Activated CD4-positive, alpha-beta T cell treated with anti-CD3 and anti-CD28 coated beads, Interleukin-2, amount 10 ng/mL, durations not matched to agents 24 days and 14 days (primary cell): ENCODE measurements at places on chromosomes 5 and 9.
A peak's percentile ranks its signal among the peaks of the same experiment; 100 is the strongest.

DNA sequence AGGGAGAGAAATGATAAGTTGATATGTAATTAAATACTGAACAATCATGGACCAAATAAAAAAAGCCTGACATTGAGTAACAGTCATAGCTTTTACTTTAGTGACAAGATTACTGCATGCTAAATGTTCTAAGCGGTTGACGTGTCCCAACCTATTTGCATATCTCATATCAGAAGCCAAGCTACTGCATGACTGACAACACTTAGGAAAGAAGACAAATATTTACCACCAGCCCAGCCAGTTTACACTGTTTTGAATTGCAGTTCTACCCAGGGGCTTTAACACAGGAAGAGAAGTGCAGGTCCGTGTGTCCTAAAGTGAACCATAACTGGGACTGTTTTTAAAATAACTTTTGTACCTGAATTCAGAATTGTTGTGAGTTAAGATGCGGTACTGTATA is 219.9 kb downstream of the PRDM9 start:
- DNase-seq = no peak

- DNase-seq = no peak
These were observed 270.7 kb upstream of the PAPPA start for GRCh38 chr9:115882911-115883310.

DNA sequence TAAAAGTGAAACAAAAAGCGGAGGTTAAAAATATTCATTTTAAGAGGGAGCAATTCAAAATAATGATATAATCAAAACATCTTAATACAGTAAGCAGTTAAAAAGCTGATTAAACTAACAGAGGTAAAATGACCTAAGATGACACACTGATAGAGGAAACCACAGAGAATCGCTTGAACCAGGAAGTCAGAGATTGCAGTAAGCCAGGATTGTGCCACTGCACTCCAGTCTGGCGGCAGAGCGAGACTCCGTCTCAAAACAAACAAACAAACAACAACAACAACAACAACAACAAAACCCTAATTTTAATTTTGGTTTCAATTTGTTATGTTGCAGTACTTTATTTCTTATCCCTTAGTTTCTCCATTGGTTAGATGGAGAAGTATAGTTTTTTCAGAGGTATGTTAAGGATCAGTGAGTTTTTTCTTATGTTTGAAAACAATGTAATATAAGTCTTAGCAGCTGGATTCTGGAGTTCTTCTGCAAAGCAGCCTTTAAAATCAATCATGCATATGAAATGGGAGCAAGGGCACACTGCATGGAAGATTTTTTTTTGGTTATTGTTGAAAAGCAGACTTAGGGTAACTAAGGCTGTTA is 58.5 kb downstream of the MLANA start:
- DNase-seq = peak; percentile 72

DNA sequence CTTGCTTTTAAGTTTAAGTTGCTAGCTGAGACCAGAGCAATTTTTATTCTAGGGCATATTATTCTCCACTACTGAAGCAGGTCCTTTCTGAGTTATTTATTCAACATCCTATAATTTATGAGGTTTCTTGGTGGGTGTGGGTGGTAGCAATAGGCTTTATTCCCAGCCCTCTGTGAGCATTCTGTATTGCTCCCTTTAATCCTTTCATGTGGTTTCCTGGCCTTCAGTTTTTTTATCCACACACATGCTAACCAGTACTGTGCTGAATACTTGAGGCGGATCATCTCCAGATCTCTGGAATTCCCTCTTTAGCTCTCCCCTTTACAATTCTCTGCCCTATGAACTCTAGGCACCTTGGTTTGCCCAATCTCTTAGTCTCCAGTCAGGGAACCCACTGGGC is 91.8 kb upstream of the GLRA1 start:
- DNase-seq = no peak

- peak; percentile 76 for DNase-seq
These were observed 797 bp upstream of the CCL27 start for GRCh38 chr9:34663303-34663605.

DNA sequence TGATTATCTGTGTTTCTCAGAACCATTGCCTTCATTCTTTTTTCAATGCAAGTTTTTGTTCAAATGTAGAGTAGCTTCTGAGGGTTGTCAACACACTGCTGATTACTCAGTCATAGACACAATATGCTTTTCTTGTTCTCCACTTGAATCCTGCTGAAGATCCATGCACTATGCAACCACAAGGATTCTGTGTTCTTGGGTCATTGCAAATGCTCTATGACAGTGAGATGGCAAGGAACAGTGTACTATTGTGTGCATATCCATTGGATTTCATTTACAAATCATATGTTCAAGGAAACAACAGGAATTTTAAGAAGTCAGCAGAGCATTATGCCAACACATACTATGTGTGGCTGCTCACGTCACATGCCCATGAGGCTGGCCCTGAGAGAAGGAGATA is 1590.2 kb downstream of the EFNA5 start:
- DNase-seq = no peak

DNA sequence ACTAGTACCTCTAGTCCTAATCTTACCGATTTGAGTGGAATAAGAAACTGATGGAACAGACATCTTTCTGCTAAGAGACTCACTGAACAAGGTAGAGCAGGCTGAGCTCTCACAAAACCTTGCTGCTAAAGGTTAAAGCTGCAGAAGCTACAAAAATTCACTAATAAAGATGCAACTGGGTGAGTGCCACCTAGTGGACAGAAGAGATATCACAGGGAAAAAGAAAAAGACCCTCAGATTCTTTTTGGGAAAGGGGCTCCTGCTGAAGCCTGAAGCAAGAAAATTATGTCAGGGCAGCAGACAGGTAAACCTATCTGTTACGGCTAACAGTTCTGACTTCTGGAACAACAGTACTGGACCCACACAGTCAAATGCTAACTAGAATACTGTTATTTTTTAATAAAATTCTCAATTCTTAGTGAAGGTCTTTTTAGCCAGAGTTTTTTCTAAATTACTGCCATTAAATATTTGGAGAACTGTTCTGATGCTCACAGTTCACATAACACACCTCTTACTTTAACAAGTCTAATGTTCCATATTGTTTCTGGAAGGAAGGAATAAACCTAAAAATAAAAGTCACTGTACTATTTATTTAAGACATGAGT is 51.2 kb downstream of the DIAPH1 start:
- peak; percentile 64 for DNase-seq
